ENCODE measurements at places on chromosomes 12 and 14.
A peak's percentile ranks its signal among the peaks of the same experiment; 100 is the strongest.

DNA sequence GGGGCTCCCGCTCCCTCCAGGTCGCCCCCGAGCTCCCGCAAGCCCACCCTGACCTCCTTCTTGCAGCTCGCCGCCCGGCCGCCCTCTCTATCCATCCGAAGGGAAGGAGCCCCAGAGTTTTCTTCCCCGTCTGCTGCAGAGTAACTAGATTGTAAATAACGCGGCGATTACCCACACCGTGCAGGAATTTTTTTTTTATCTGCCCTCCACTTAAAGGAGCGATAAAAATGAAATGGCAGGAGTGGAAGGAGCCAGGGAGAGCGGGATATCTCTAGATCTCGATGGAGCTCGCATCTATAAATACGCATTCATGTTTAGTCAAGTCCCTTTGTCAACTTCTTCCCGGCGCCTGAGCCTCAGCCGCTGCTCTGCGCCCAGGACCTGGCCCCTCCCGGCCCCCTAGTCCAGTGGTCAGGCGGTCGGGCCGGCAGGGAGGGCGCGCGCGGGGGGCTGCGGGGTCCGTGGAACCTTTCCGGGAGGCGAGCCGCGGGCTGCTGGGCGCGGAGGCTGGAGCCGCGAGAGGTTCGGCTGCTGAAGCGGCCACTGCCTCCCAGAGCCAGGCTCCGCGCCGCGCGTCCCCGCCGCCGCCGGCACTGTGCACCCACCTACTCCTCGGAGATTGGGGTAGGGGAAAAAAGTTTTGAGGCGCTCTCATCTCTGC, 386.0 kb downstream of the BCAT1 start:
- DNase-seq: no peak

DNA sequence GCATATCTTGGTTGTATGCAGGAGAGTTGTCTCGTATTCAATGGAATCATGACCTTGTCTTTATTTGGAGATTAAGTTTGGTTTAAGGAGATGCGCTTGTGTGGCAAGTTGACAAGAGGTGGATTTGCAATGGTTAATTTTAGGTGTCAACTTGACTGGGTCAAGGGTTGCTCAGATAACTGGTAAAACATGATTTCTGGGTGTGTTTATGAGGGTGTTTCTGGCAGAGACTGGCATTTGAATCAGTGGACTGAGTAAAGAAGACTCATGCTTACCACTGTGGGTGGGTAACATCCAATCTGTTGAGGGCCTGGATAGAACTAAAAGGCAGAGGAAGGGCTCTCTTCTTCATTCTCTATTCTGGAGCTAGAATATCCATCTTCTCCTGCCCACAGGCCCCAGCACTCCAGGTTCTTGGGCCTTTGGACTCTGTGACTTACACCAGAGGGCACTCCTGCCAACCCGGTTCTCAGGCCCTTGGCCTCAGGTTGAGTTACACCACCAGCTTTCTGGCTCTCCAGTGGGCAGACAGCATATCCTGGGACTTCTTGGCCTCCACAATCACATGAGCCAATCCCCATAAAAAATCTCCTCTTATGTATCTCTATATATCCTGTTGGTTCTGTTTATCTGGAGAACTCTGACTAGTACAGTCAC, 141.5 kb upstream of the ARID2 start:
- DNase-seq: no peak

DNA sequence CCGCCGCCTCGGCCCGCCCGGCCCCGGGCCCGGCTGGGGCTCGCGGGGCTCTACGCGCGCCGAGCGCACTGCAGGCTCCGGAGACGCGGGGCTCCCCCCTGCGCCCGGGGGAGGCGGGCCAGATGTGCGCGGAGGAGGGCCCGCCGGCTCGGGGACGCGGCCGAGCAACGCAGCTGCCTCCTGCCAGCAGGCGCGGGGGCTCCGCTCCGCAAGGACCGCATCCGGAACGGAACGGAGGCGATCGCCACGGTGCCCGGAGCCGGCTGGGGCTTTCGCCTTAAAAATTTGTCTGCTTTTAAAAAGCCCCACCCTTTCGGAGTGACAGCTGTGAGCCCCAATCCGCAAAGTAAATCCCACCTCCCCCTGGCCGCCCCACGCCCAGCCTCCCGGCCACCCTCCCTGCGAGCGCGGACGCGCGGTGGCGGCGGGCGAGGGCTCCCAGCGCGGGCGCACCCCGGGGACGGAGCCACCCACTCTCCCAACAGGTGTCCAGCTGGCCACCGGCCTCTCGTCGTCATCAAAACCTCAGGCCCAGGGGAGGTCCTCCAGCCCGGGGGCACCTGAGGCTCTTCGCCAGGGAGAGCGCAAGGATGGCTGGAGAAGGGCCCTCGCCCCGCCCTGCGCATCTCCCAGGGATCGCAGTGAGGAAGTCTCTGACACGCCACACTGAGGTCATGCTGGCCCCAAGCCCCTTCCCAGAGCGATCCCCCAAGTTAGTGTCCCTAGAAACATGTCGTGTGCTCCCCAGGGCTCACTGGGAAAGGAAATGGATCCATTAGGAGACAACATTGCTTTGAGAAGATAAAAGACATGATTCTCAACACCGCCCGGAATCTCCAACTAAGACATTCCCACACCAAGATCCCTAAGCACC, at the start of gene TMEM132D:
Gene TMEM132D (minus strand): TSS at position 70 of the 874 bp plus-strand sequence.
- no peak for DNase-seq

- peak; percentile 1 for DNase-seq
These were observed 438.5 kb downstream of the LRIG3 start for GRCh38 chr12:58481811-58482210.

DNA sequence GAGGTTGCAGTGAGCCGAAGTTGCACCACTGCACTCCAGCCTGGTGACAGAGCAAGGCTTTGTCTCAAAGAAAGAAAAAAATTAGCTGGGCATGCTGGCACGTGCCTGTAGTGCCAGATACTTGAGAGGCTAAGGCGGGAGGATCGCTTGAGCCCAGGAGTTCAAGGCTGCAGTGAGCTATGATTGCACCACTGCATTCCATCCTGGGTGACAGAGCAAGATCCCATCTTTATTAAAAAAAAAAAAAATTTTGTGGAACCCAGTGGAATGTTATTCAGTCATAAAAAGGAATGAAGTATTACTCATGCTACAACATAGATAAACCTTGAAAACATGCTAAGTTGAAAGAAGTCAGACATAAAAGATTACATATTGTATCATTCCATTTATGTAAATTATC, 8.3 kb upstream of the ERBB3 start:
- no peak for DNase-seq

DNA sequence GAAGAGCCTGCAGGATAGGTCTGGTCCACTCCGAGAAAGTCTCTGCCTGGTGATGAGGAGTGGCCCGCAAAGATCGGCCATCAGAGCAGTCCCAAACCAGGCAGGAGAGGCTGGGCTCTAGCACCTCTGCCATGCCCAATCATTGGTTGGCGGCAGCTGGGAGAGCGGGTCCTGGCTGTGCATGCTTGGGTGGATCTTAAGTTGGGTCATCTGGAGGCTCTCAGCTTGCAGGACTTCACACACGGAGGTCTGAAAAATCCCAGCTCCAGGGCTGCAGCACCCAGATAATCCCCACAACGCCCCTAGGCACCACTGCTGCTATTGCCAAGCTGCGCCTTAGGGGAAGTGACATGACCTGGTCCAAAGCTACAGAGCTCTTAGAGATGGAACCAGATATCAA, 766.7 kb upstream of the TBX3 start:
- no peak for DNase-seq

GRCh38 chr12:104493496-104493895, 36.7 kb downstream of the CHST11 start:
- DNase-seq: no peak

GRCh38 chr14:56131865-56132833, 13.9 kb downstream of the PELI2 start:
- no peak for DNase-seq

- no peak for DNase-seq
These were observed 61.5 kb downstream of the NT5DC3 start for GRCh38 chr12:103779410-103780092.

DNA sequence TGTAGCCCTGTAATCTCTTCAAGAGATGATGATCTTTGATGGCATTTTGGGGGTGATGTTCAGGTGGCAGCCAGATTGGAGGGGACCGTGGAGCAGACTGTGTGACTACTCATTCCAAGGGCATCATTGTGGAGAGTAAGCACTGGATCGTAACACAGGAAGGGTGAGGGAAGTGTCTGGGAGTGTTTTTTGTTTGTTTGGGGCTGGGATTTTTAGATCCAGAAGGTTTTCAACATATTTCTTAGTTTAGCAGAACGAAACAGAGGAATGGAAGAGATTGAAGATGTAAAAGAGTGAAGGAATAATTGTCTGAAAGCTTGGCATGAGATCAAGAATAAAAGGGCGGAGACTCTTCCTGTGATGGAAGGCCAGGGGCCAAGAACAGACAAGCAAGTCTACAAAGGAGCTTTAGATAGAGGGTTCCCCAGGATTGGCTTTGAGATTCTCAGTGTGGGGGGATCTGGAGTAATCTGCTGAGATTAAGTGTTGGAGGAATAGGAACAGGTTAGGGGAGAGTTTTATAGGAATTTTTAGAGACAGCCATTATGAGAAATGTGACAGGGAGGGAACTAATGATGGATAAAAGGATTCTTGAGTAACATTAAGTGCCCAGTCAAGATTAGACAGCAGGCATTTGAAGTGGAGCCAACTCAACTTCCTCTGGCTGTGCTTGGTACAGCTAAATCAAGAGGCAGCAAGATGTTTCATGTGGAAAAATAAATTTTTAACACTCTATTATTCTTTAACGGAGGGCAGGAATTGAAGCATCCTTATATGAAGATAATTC, 79.7 kb upstream of the REP15 start:
- DNase-seq: no peak

DNA sequence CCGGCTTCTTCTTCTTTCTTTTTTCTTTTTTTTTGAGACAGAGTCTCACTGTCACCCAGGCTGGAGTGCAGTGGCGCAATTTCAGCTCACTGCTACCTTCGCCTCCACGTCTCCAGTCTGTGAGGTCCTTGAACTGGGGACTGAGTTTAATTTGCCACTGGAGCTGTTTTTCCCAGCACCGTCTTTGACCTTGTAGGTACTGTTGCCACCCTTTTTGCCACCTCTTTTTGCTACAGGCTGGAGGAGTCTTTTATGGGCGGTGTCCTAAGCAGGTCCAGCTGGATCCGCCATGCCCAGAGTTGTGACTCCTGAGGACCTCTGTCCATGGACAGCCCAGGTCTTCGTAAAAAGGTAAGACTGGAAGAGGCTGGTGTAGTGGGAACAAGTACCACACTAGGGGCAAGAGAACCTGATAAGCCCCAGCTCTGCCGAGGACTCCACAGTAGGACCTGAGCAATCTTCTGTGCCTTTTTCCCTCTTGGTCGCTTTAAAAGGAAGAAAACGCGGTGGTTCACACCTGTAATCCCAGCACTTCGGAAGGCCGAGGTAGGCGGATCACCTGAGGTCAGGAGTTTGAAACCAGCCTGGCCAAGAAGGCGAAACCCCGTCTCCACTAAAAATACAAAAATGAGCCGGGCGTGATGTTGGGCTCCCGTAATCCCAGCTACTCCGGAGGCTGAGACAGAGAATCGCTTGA, 946 bp downstream of the RNU4-2 start:
- no peak for DNase-seq

- no peak for DNase-seq
These were observed 438.9 kb upstream of the FAR2 start for GRCh38 chr12:28709986-28710685.

- DNase-seq: no peak
These were observed 2.7 kb downstream of the MED13L start for GRCh38 chr12:116274551-116275375.

- peak; percentile 42 for DNase-seq
These were observed 48.3 kb upstream of the KCNMB4 start for GRCh38 chr12:70317781-70318180.

DNA sequence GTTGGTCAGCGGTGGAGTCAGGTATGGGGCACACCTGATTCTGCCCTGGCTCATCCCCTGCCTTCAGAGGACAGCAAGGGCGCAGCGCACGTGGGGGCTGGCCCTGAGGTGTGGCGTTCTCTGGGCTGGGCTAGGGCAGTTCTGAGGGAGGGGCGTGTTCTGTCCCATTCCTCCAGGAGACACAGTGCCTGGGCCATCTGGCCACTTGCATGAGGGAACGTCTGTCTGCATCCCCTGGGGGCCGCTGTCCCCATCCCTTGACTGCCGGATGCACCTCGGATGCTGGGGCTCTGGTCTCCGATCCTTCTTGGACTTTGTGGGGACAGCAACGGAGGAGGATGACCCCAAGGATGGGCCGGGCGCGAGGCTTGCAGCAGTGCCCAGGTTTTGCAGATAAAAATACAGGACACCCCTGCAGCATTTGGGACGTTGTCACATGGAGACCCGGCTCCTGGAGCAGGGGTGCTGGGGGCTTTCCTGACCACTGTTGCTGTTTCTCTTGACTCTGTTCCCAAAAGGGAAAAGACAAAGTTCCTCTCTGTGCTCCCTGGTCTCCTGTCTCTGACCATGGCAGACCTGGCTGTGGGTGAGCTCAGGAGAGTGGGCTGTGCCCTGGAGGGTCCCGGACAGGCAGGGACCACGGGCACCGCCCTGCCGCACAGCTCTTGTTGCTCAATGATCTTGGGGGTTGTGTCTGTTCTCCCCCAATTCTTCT, 6.9 kb downstream of the MTA1 start:
- no peak for DNase-seq

DNA sequence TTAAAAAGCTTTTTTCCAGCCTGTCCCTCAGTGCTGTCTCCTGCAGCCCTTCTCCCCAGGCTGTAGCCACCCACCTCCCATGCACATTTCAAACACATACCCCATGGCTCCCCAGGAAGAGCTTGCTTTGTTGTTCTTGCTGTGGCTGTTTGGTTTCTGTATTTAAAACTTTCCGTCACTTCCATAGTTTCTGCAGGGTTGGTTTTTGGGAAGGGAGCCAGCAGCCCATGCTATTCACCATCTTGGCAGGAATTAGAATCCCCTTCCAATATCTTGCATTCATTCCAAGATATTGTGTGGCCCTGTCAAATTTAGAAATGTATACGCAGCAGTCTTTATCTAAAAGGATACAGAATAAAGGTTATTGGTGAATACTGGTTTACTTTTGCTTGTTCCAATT, 29.6 kb downstream of the CFAP251 start:
- DNase-seq: no peak

GRCh38 chr14:82915381-82915780, 1381.7 kb upstream of the SEL1L start:
- no peak for DNase-seq

DNA sequence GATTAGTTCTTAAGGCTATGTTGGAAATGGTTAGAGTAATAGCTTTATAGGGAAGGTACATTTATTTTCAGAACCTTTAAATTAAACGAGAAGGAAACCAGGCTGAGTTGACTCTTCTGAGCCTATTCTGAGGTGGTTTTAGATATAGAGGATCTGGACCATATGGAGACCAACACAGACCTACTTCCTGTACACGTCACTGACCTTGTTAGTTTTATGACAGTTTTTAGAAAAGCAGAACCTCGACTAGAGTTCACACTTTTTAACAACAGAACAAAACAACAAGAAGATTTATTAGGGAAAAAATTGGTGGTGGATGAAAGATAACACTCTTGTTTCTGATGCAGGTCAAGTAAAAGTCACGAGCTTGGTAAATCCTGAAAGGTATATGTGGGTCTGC, 107.1 kb downstream of the NPAS3 start:
- DNase-seq: no peak

DNA sequence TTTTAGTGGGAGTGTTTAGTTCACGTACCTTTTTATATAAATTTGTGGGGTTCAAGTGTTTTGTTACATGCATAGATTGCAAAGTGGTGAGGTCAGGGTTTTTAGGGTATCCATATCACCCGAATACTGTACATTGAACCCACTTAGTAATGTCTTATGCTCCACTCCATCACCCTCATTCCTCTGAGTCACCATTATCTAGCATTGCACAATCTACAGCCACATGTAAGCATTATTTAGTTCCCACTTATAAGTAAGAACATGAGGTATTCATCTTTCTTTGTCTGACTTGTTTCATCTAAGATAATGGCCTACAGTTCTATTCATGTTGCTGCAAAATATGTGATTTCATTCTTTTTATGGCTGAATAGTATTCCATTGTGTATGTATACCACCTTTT, 583.7 kb upstream of the LRFN5 start:
- no peak for DNase-seq
